ENCODE measurements at places on chromosomes 5 and 9. TPM values are rescaled to one million over a fixed set of nuclear protein-coding genes. Genes with fewer than 3 reads are reported as not detected.
A peak's percentile ranks its signal among the peaks of the same experiment; 100 is the strongest.

DNA sequence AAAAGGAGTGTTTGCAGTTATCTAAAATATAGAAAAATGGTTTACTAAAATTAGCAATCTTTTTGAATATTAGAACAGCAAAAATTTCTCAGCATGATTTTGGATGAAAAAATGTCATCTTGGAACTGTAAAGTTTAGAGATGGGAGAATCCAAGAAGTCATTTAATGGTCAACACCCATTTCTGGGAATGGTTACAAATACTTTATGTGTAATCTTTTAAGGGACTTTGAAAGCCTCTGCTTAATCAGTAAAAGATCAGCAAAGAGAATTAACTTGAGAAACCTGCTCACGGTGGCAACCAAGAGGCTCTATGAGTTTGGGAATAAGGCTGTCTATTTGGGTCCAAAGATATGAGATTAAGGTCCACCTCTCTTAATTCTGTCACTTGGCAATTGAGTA lies 13.0 kb downstream of the C1QTNF3 start:
- H3K36me3 ChIP-seq, result peaks cover 8% of the 10 kb centered on the region
- H3K4me1 ChIP-seq, result no peaks in the 10 kb centered on the region
- no peaks in the 10 kb centered on the region for H3K27me3 ChIP-seq
- DNase-seq, result no peak
- no peak overlapping the region for H3K4me3 ChIP-seq
- H3K27ac ChIP-seq, result no peak overlapping the region

- no peak overlapping the region for H3K4me3 ChIP-seq
- DNase-seq, result no peak
- no peaks in the 10 kb centered on the region for H3K27me3 ChIP-seq
- no peaks in the 10 kb centered on the region for H3K36me3 ChIP-seq
- H3K4me1 ChIP-seq, result peaks cover 16% of the 10 kb centered on the region
Measured at GRCh38 chr9:110977259-110977709, 61.0 kb downstream of the LPAR1 start.

- DNase-seq, result no peak
- H3K36me3 ChIP-seq, result peaks cover 31% of the 10 kb centered on the region
- H3K4me1 ChIP-seq, result peaks cover 12% of the 10 kb centered on the region
Measured at GRCh38 chr5:116301110-116301509, 216.3 kb downstream of the COMMD10 start.

DNA sequence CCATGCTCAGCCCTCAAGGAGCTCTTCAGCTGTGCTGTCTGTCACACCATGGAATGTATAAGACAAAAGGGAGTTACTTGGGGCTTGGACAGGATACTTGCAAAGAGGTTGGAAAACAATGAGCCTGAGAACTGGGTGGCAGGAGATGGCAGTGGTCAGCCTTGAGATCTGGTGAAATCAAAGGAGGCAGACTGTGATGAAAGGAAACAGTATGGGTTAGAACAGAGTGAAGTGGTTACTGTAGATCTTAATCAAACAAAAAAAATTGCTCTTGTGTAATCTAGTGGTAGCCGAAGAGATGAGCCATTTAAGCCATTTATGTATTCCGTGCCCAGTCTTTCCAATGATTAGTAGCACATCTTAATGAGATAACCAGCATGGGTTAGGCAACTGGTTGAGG lies 142.2 kb downstream of the SV2C start:
- peaks cover 8% of the 10 kb centered on the region for H3K27me3 ChIP-seq
- no peak overlapping the region for H3K27ac ChIP-seq
- peaks cover 7% of the 10 kb centered on the region for H3K4me1 ChIP-seq
- H3K4me3 ChIP-seq, result no peak overlapping the region

DNA sequence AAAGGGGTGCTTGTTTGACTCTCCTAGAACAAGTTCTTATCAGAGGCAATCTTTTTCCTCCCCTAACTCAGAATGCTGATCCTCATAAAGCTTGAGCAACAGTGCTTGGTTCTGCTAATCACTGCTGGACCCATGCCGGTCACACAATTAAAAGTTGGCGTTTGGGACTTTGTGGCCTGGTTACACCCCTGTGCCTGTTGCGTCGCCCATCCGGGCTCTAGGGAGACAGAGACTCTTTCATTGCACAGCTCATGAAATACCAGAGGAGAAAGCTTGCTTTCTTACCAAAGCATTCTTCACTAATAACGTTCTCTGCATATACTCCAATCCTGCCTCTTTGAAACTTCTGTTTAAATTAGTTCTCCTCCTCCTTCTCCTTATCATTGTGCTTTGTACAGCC lies 301.1 kb downstream of the NR3C1 start:
- no peak for DNase-seq
- H3K36me3 ChIP-seq, result peaks cover 4% of the 10 kb centered on the region
- H3K27ac ChIP-seq, result no peak overlapping the region
- peaks cover 17% of the 10 kb centered on the region for H3K4me1 ChIP-seq
- H3K27me3 ChIP-seq, result no peaks in the 10 kb centered on the region

- H3K27me3 ChIP-seq, result no peaks in the 10 kb centered on the region
- H3K4me3 ChIP-seq, result peak overlapping the region; percentile 12
- H3K36me3 ChIP-seq, result peaks cover 17% of the 10 kb centered on the region
- DNase-seq, result no peak
- H3K4me1 ChIP-seq, result peaks cover 28% of the 10 kb centered on the region
Measured at GRCh38 chr9:92295240-92295790, 1.8 kb upstream of the IARS1 start.

- H3K4me1 ChIP-seq, result peaks cover 28% of the 10 kb centered on the region
- DNase-seq, result no peak
- no peak overlapping the region for H3K4me3 ChIP-seq
- no peaks in the 10 kb centered on the region for H3K36me3 ChIP-seq
- no peak overlapping the region for H3K27ac ChIP-seq
- H3K27me3 ChIP-seq, result no peaks in the 10 kb centered on the region
Measured at GRCh38 chr9:34069831-34070230, 21.1 kb upstream of the UBAP2 start.

- DNase-seq, result no peak
- peak overlapping the region; percentile 3 for H3K4me3 ChIP-seq
- H3K36me3 ChIP-seq, result peaks cover 25% of the 10 kb centered on the region
- H3K27ac ChIP-seq, result peak overlapping the region; percentile 84
- H3K4me1 ChIP-seq, result peaks cover 81% of the 10 kb centered on the region
Measured at GRCh38 chr9:87599901-87600610, 102.4 kb downstream of the DAPK1 start.

DNA sequence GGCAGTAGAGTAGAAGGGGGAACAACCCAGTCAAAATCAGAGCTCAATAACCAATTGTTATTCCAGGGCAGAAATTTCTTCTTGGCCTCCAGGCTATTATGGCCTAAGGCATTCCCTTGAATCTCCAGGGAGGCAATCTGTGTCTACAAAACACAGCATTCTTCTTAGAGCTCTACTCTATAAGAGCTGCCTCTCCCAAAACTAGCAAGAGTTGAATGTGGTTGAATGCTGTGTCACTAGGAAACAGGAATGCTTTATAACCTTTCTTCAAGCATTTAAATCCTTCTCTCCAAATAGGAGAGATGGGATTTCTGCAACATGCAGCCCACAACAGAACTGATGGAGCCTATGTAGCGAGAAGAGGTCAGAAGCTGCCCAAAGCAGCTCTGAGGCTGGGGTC lies 97.1 kb upstream of the APC start:
- no peaks in the 10 kb centered on the region for H3K27me3 ChIP-seq
- peak overlapping the region; percentile 9 for H3K27ac ChIP-seq
- H3K4me3 ChIP-seq, result no peak overlapping the region
- H3K36me3 ChIP-seq, result no peaks in the 10 kb centered on the region
- DNase-seq, result no peak

GRCh38 chr5:135537745-135538144 lies 2.0 kb upstream of the NEUROG1 start:
- H3K4me3 ChIP-seq, result no peak overlapping the region
- peaks cover 98% of the 10 kb centered on the region for H3K27me3 ChIP-seq
- no peak overlapping the region for H3K27ac ChIP-seq
- peaks cover 25% of the 10 kb centered on the region for H3K4me1 ChIP-seq
- H3K36me3 ChIP-seq, result no peaks in the 10 kb centered on the region

DNA sequence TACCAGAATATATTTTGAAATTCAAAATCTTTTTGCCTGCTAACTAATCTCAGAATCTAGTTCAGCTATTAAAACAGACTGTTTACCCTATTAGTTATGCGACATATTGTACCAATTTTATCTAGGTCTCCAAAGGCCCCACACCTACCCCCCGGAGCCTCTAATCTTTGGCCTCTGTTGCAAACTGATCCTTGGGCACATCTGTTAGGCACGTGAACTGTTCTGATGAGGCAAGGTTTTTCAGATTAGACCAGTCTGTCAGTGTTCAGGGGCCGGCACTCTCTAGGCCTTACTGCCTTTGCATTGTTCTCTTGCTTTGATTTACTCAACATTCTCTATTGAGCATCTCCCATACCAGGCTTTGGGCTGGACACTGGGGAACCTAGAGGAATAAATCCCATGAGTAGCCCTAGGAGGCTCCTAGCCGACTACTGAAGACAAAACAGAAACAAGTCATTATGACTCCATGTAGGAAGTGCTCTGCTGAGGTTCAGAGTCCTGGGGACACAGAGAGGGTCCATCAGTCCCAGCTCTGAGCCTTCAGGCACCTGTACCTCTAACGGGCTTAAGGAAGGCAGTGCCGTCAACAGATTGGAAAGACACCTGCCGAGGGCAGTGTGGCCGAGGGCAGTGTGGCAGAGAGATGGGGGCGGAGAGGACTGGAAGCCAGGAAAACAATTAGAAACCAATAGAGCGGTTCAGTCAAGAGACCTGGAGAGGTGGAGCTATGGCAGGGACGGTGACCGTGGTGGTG lies 245.1 kb downstream of the AOPEP start:
- H3K27ac ChIP-seq, result peak overlapping the region; percentile 80
- no peaks in the 10 kb centered on the region for H3K27me3 ChIP-seq
- peaks cover 61% of the 10 kb centered on the region for H3K4me1 ChIP-seq
- H3K36me3 ChIP-seq, result peaks cover 14% of the 10 kb centered on the region
- H3K4me3 ChIP-seq, result peak overlapping the region; percentile 42

DNA sequence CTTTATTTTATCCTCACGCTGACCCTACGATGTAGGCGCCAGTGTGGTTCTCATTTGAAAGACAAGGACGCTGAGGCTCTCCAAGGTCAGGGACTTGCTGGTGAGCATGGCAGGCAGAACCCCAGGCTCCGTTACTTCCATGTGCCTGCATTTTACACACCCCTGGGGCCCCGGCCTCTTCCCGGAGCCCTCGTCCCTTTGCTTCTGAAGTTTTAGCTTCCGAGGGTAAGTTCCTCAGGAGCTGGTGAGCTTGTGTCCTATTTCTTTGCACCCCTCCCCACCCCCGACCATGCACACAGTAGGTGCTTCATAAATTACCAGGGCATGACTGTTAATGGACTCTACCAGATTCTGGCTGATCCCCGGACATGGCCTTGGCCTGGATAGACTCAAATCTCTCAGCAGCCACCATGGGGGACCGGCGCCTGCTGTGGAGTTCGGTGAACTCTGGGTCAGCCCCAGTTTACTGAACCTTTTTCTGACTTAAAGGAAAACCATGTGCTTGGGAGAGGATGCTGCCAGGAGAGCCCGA lies 59.3 kb upstream of the RNU6ATAC start:
- H3K4me1 ChIP-seq, result peaks cover 32% of the 10 kb centered on the region
- H3K27ac ChIP-seq, result no peak overlapping the region
- peak overlapping the region; percentile 14 for H3K4me3 ChIP-seq
- peaks cover 14% of the 10 kb centered on the region for H3K27me3 ChIP-seq

GRCh38 chr5:73160239-73160671 lies 12.7 kb upstream of the TMEM174 start:
- H3K4me1 ChIP-seq, result no peaks in the 10 kb centered on the region
- peaks cover 15% of the 10 kb centered on the region for H3K27me3 ChIP-seq
- H3K27ac ChIP-seq, result no peak overlapping the region
- H3K36me3 ChIP-seq, result no peaks in the 10 kb centered on the region

DNA sequence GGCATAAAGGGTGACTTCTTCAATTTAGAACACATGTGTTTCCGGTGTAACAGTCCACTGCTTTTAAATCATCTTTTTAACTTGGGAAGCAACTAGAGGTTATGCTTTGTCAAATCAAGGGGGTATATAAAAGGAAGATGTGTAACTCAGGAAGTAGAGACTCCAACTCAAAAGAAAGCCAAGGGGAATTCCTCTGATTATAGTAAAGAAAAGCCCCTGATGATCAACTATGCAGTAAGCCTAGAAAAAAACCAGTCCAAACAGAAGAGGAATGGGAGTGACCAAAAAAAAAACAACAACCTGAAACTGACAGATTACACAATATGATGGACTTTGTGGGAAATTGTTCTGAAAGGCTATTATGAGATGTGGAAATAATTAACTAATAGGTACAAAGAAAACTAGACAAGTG lies 90.3 kb downstream of the AK8 start:
- no peak overlapping the region for H3K27ac ChIP-seq
- no peaks in the 10 kb centered on the region for H3K36me3 ChIP-seq
- H3K4me1 ChIP-seq, result no peaks in the 10 kb centered on the region
- H3K4me3 ChIP-seq, result no peak overlapping the region
- H3K27me3 ChIP-seq, result peaks cover 3% of the 10 kb centered on the region

GRCh38 chr5:142298789-142299188 lies 26.0 kb downstream of the SPRY4 start:
- no peak overlapping the region for H3K27ac ChIP-seq
- no peak for DNase-seq
- peaks cover 46% of the 10 kb centered on the region for H3K4me1 ChIP-seq
- H3K4me3 ChIP-seq, result no peak overlapping the region
- no peaks in the 10 kb centered on the region for H3K36me3 ChIP-seq

- no peaks in the 10 kb centered on the region for H3K27me3 ChIP-seq
- DNase-seq, result no peak
- H3K4me1 ChIP-seq, result peaks cover 4% of the 10 kb centered on the region
- H3K27ac ChIP-seq, result no peak overlapping the region
- H3K4me3 ChIP-seq, result no peak overlapping the region
- H3K36me3 ChIP-seq, result no peaks in the 10 kb centered on the region
Measured at GRCh38 chr5:112034421-112034979, 277.5 kb upstream of the NREP start.

DNA sequence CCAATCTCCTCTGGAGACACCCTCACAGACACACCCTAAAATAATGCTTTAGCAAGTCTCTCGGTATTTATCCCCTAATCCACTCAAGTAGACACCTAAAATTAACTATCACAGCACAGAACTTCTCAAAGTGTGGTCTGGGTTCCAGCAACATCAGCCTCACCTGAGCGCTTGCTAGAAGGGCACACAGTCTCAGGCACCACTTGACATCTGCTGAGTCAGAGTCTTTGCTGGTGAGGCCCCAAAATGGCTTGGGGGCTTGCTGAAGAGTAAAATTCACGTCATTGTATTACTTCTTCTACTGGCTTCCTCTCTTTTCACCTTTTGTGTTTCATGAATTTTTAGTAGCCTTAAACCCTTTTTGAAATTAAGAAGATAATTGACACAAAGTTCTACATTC lies 9.0 kb downstream of the FOXB2 start:
- no peaks in the 10 kb centered on the region for H3K4me1 ChIP-seq
- peaks cover 3% of the 10 kb centered on the region for H3K36me3 ChIP-seq
- no peak overlapping the region for H3K27ac ChIP-seq
- H3K4me3 ChIP-seq, result no peak overlapping the region
- no peak for DNase-seq

STC2 gene
- 25.7 TPM for total RNA-seq

PCDHGA2 gene
- 0.69 TPM for total RNA-seq

RAB3C gene
- 10.1 TPM for total RNA-seq

PNPLA7 gene
- 2.5 TPM for total RNA-seq

ANKDD1B gene
- total RNA-seq, result 0.93 TPM

ANGPTL2 gene
- 20.6 TPM for total RNA-seq

NIPBL gene
- total RNA-seq, result 65.7 TPM
